ENCODE measurements at places on chromosomes 2 and 18.

GRCh38 chr2:231321021-231321420 lies 74.5 kb upstream of the B3GNT7 start:
- DNase-seq = no peak

- no peak for DNase-seq
Observed at GRCh38 chr2:241008711-241009121, 10.3 kb downstream of the SNED1 start.

GRCh38 chr2:99158599-99158998 lies 3.8 kb downstream of the LIPT1 start:
- DNase-seq = no peak

GRCh38 chr2:2580341-2580740 lies 249.3 kb upstream of the MYT1L start:
- DNase-seq = no peak

- DNase-seq = peak; percentile 84
Observed at GRCh38 chr2:241102239-241102803, at the start of gene MTERF4. MTERF4 (minus strand) TSS chr2:241102287; CDS start chr2:241102273, 14 bp downstream.

DNA sequence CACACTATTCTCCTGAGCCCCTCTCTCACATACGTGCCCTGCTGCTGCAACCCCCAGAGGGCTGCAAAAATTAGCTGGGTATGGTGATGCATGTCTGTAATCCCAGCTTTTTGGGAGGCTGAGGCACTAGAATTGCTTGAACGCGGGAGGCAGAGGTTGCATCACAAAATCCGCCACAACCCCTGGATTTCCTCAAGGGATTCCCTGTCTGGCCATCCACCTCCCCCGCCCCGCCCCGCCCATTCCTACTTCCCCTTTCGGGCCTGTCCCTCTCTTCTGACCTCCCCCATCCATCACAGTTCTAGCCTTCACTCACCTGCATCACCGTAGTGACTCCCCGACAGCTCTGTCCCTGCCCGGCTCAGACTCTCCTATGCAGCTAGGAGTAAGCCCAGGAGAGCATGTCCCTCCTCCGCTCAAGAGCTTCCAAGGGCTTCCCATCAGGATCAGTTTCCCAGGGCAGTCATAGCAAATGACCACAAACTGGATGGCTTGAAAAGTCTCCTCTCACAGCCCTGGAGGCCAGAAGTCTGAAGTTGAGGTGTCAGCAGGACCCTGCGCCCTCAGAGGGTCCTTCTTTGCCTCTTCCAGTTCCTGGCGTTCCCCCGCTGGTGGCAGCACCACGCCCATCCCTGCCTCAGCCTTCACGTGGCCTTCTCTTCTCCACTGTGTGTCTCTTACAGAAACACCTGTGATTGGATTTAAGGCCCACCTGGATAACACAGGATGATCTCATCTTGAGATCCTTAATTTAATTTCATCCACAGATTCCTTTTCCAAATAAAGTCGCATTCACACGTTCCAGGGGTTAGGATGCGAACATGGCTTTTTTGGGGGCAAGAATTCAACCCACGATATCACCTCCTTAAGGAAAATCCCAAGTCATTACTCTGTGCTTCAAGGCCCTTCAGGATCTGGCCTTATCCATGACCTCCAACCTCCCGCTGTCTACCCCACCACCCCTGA lies 58.5 kb downstream of the HS1BP3 start:
- DNase-seq = no peak

DNA sequence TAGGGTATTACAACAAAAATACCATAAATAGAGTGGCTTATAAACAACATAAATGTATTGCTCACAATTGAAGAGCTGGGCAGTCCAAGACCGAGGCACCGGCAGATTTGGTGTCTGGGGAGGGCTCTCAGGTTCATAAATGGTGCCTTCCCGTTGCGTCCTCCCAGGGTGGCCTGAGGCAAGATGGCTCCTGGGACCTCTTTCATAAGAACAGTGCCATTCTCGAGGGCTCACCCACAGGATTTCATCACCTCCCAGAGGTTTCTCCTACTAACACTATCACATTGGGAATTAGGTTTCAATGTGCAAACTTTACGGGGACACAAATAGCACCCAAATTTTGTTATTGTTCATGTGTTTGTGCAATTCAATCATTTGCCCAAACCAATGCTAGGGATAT lies 793.5 kb upstream of the HS6ST1 start:
- DNase-seq = no peak

DNA sequence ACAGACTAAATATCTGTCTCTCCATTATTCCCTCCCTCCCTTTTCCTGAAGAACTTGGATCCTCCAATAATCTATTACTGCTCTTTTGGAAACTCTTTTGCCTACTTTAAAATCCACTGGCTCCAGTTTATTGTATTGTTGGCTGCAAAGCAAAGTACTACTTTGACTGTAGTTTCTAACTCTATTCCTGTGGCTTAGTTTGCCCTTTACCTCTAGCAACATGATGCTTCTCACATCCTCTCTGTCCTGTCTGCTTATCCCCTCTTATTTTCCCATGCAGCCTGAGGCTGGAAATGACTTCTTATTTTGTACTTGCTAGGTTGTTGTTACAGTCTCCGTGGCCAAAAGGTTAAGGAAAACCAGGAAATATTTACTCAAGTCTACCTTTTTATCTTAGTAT lies 26.8 kb downstream of the PDK1 start:
- DNase-seq = no peak

DNA sequence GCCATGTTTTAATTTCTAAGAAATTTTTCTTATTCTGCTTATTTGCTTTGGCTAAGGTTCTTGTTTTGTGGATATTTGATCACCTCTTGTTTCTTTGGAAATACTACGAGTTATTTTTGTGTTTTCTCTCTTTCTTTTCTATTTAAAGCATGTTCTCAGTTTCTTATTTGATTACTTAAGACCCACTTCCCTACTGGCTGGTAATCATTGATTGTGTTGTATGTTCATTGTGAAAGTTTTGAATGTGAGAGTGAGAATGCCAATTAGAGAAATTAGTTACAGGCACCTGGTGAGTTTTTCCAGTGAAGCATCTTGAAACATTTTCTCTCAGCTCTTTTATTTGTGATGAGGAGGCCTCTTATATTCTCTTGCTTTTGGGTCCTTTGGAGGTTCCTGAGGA lies 226.7 kb upstream of the MC4R start:
- no peak for DNase-seq

GRCh38 chr2:150410809-150411208 lies 76.7 kb downstream of the RND3 start:
- no peak for DNase-seq

- DNase-seq = no peak
Observed at GRCh38 chr2:26255759-26256384, 11.1 kb downstream of the HADHB start.

GRCh38 chr2:181054843-181055242 lies 74.4 kb downstream of the UBE2E3 start:
- DNase-seq = no peak

- no peak for DNase-seq
Observed at GRCh38 chr2:138898855-138899254, 118.7 kb upstream of the NXPH2 start.

DNA sequence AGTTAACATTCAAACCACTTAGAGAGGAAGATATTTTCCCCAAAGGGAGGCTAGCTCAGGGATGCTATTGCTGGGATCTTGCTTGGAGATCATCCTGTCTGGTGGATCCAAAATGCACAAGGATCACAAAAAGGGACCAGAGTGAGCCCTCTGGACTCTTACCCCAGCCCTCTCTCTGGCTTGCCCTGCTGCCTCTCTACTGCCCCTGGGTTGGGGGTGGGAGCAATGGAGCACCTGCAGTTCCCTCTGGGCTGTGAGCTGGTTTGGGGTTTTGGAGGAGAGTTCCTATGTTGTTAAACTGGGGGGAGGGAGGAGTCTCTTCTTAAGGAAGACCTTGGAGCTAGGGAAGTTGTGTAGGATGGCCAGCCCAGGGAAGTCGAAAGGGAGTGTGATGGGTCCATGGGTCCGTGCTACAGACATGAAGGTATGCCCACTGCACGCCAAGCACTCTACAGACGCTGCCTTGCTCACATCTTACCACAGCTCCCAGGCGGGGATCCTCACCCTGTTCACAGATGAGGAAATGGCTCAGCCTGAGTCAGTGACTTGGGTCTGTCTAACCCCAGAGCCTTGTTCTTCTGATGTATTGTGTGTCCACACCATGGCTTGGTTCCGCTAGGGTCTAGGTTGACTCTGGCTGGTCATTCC lies 3.8 kb downstream of the LBH start:
- DNase-seq = peak; percentile 40

DNA sequence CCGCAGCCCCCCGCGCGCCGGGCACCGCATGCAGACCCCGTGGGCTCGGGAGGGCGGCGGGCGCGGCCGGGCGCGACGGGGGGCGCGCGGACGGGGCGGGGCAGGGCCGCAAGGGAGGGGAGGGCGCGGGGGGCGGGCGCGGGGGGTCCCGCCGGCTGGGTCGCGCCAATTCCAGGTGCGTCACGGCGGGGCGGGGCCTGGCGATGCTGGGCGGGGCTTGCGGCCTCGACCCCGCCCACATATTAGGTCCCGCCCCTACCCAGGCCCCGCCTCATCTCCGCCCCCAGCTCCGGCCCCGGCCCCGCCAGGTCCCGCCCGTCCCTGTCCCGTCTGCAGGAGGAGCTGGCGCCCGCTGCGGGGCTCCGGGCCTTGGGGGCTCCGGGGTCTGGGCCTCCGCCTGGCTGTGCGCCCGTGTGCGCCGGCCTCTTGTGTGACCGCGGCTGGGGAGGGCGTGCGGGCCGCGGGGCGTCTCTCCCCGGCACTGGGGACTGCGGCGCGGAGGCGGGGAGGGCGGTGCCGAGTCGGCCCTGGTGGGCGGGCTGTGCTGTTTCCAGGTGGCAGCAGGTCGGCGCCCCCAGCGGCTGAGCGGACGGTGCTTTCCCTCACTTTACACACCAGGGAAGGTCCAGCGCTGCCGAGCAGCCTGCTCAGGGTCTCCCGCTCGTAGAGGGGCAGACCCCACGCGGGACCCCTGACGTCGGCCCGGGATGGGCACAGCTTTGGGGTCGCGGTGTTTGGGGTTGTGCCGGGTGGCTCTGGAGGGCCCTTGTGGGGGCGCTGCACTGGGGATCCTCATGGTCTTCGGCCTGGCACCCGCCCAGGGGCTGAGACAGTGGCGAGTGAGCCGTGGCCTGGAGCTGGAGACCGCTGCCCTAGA lies 554 bp downstream of the ING5 start:
- DNase-seq = peak; percentile 82

- DNase-seq = no peak
Observed at GRCh38 chr18:305003-305501, 37.2 kb upstream of the THOC1 start.
